ENCODE measurements at places on chromosomes 3 and 15. TPM values are rescaled to one million over a fixed set of nuclear protein-coding genes. Genes with fewer than 3 reads are reported as not detected.

TMC3 gene
- not detected for total RNA-seq

ARMC8 gene
- 23.5 TPM for total RNA-seq

IQCF5 gene
- not detected for total RNA-seq

OR5K3 gene
- not detected for total RNA-seq

LDHAL6B gene
- not detected for total RNA-seq

CRABP1 gene
- 0.71 TPM for total RNA-seq

SERINC4 gene
- 0.05 TPM for total RNA-seq

HDAC11 gene
- total RNA-seq: 9.7 TPM

POPDC2 gene
- 0.18 TPM for total RNA-seq

ST3GAL6 gene
- 1.9 TPM for total RNA-seq

SKOR1 gene
- total RNA-seq: 0.03 TPM

PLD1 gene
- total RNA-seq: 7.2 TPM

SCAANT1 gene
- total RNA-seq: not detected

CPB1 gene
- not detected for total RNA-seq

LINS1 gene
- total RNA-seq: 12.7 TPM

ILDR1 gene
- total RNA-seq: not detected

SLTM gene
- 97.7 TPM for total RNA-seq

CCDC80 gene
- total RNA-seq: 64.6 TPM

TEX55 gene
- total RNA-seq: 0.03 TPM

CLDN16 gene
- total RNA-seq: 0.06 TPM

TMCO5A gene
- total RNA-seq: not detected

PCOLCE2 gene
- total RNA-seq: 38.2 TPM

SUSD5 gene
- 4.1 TPM for total RNA-seq

LRTM1 gene
- not detected for total RNA-seq

TM4SF18 gene
- total RNA-seq: 45.0 TPM

THAP10 gene
- total RNA-seq: 7.1 TPM

SERPINI2 gene
- not detected for total RNA-seq

IGSF10 gene
- total RNA-seq: 0.78 TPM

RBP2 gene
- total RNA-seq: not detected

MAPK6 gene
- total RNA-seq: 48.2 TPM

PLSCR2 gene
- not detected for total RNA-seq

DPPA4 gene
- total RNA-seq: not detected

PTX3 gene
- total RNA-seq: 0.81 TPM

RPL22L1 gene
- total RNA-seq: 284 TPM

SLC38A3 gene
- 0.01 TPM for total RNA-seq

APBA2 gene
- total RNA-seq: 21.8 TPM

CRYGS gene
- 0.49 TPM for total RNA-seq

GOLGA6D gene
- total RNA-seq: not detected

GOLGA8R gene
- total RNA-seq: 0.27 TPM

OR5H6 gene
- not detected for total RNA-seq

PPM1L gene
- total RNA-seq: 0.84 TPM

PARP15 gene
- total RNA-seq: not detected

CYP8B1 gene
- not detected for total RNA-seq

DET1 gene
- 5.8 TPM for total RNA-seq

Data from A549 treated with CpdA at 1 μM for 4 hours (cell line).